ENCODE measurements at places on chromosomes 2 and 18.
A peak's percentile ranks its signal among the peaks of the same experiment; 100 is the strongest.

- DNase-seq: no peak
These were observed 122.6 kb upstream of the PPP1CB start for GRCh38 chr2:28628987-28629386.

DNA sequence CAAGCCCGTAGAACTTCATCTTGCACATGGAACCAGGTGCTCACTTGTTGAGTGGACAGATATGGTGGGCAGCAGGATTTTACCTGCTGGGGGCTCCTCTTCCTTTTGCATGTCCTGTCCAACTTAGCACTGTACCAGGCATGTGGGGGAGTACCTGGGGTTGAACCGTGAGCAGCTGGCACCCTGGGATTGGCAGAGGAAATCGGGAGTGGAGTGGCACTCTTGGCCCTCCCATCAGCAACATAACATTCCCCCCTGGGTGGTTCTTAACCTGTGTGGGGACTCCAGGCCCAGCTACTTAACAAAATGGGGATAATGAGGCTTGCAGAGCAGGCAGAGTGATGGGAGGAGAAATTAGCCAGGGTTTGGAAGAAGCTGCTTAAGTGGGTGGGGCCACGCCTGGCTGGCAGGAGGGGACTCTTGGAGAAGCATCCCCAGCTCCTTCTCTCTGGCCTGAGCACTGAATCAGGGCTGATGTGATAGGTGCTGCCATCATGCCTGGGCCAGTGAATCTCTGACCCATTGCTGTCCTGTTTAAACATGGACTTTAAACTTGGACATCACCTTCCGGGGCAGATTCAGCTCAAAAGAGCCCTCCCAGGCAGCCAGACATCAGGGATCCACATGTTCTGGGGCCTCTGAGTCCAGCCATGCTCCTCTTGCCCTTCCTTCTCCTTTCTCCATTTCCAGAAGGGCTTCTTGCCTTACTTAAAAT, 15.5 kb downstream of the FOSL2 start:
- DNase-seq: no peak

- no peak for DNase-seq
These were observed 326.3 kb upstream of the ZNF521 start for GRCh38 chr18:25678221-25678620.

- peak; percentile 25 for DNase-seq
These were observed 446.7 kb downstream of the RNF144A start for GRCh38 chr2:7363906-7364305.

GRCh38 chr18:59718108-59718463, 20.9 kb upstream of the CCBE1 start:
- peak; percentile 15 for DNase-seq

DNA sequence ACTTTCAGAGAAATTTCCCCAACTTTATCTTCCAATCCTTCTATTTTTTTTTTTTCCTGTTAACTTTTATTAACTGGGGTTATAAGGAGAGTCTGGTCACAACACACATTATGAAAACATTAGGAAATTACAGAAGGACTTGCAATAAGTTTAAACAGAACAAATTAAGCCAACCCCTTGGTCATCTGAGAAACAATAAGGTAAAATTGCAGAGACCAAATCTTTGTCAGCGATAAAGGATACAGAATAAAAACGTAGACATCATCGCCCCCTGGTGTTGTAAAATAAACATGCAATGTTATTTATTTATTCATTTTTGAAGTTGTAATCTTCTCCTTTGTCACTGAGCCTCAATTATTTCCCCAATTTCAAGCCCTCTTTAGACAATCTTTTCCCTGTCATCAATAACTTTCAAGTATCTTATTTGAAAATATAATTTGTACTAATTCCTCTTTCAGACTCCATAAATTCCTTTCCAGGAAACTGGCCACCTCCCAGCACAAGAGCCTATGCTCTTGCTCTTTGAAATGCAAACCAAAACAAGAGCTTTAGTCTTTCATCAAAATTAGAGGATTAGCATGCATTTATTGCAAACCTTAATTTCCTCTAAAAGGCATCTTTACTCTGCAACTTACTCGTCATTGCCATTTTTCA, 19.5 kb downstream of the G6PC2 start:
- peak; percentile 58 for DNase-seq

DNA sequence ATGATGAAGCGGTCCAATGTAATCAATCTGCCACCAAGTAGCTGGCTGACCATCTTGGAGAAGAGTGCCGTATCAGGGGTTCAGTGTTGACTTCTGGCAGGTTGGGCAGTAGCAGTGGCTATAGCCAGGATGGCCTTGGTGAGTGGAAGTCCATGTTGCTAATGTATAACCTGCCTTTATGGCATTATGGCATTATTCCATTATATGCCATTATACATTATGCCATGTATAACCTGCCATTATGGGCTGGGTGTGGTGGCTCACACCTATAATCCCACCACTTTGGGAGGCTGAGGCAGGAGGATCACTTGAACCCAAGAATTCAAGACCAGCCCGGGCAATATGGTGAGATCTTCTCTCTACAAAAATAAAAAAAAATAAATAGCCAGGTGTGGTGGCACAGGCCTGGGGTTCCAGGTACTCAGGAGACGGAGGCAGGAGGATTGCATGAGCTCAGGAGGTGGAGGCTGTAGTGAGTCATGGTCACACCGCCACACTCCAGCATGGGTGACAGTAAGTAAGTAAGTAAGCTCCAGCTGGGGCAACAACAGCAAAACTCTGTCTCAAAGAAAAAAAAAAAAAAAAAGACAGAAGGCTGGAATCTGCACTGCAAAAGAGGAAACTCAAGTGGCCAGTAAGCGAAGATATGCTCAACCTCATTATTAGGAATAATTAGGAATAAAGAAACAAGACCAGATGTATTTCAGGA, 24.4 kb upstream of the EMILIN2 start:
- no peak for DNase-seq

- DNase-seq: no peak
These were observed 13.3 kb downstream of the ATF2 start for GRCh38 chr2:175154661-175155082.

- DNase-seq: no peak
These were observed 282.0 kb upstream of the REV1 start for GRCh38 chr2:99771681-99772333.

DNA sequence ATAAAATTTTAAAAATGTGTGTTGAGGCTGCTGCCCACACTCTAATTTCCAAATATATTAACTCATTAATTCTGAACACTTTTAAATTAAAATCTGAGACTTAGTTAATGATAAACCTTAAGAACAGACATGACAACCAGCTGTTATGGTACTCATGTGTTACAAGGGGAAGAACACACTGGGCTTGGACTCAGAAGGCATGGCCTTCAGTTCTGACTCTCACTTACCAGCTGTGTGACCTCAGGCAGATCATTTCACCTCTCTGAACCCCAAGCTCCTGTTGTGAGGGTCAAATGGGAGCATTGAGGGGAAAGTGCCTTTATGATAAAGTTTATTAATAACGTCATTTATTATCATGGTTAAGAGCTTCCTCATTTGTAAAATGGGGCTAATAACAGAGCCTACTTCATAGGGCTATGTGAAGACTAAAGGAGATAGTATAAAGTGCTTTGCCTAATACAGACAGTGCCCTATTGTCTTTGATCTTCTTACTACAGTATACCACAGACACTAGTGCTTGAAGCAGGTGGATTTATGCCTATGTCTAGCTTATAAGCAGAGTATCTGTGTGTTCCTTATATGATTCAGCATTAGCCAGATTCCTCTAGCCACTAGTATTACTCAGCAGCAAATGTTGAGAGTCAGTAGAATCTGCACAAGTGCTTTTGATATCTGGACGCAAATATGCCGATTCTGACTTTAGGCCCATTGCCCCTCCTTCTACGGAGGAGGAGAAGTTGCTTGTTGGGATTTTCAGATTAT, 99.6 kb downstream of the SGPP2 start:
- no peak for DNase-seq

GRCh38 chr18:44689736-44690135, 9.0 kb downstream of the SETBP1 start:
- DNase-seq: no peak

DNA sequence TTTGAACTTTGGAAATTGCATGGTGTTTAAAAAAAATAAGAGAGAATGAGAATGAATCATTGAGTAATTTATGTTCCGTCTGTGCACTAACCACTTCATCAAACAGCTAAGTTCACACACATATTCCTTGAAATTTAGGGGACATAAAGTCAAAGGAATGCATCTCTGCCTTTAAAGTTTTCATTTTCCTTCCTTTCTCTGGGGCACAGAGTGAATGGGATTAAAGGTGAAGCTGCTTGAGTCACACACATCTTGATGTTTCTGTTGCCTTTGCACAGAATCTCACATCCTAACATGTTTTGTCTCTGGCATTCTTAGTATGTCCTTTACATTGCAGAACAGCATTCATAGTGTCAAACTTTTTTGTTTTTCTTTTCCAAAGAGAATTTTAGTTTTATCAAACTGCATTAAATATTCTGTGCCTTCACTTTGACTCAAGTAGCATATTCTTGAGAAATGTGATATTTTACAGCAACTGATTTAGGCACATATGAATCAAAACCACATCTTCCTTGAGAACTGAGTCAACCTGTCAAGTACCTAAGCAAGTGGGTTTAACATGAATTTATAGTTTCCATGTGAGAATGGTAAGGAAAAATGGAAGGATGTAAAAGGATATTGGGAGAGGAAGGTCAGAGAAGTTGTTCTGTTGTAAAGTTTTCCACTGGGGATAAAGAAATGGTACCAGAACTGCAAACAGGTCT, 169.1 kb upstream of the THUMPD2 start:
- DNase-seq: no peak

DNA sequence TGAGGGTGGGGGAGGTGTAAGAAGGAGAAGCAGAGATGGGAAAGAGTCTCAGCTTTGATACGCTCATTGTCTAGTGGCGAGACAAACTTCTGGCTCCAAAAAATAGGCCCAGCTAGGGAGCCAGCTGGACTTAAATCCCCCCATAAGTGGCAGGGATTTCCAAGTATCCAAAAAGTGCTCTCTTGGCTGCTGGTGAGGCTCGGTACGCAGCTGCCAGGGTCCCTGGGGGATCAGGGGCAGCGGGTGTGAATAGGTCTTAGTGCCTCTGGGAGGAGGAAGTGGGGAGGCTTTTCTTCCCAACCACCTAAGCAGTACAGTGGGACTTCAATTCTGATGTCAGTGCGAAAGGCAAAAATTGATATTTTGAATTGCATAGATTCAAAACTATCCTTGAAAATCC, 73.5 kb downstream of the ALK start:
- DNase-seq: peak; percentile 45

DNA sequence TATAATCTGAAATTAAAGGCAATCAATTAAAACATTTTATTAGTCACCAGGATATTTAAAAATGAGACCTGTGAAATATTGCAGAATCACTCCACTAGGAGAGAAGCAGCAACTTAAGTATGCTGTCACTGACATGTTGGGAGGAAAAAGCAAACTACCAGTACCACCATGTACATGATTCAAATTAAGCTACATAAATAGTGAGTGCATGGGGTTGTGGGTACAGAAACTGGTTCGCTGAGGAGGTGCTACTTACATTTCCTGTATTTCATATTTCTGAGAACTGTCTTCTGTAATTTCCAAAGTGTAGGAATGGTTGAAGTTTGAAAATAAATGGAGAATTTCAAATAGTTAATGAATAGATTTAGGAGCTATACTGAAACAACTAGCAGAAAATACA, 7.9 kb upstream of the NR4A2 start:
- DNase-seq: no peak

GRCh38 chr2:36362291-36362690, 6.7 kb downstream of the CRIM1 start:
- peak; percentile 21 for DNase-seq

GRCh38 chr2:234821946-234822475, 129.8 kb upstream of the SH3BP4 start:
- DNase-seq: no peak

DNA sequence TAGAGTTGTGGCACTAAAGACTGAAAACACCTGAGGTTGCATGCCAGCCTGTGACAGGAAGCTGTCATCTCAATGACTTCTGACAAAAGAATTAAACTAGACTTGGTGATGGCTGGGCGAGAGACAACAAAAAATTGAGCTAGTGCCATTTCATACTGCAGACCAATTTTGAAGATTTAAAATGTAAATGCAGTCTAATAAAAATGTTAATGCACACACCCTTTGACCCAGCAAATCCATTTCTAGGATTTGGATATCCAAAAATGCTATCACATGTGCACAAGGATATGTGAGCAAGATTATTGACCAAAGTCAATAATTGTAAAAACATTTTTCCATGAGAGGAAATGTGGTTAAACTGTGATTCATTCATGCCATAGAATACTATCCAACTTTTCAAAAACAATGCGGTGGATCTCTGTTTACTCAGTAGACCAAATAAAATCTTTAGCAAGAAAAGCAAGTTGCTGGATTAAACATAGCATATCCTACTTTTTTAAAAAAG, 5.6 kb downstream of the FBXO36 start:
- DNase-seq: no peak

- no peak for DNase-seq
These were observed 84.9 kb downstream of the METTL4 start for GRCh38 chr18:2486426-2486825.

- no peak for DNase-seq
These were observed 228.1 kb downstream of the RBM43 start for GRCh38 chr2:151033271-151034248.

DNA sequence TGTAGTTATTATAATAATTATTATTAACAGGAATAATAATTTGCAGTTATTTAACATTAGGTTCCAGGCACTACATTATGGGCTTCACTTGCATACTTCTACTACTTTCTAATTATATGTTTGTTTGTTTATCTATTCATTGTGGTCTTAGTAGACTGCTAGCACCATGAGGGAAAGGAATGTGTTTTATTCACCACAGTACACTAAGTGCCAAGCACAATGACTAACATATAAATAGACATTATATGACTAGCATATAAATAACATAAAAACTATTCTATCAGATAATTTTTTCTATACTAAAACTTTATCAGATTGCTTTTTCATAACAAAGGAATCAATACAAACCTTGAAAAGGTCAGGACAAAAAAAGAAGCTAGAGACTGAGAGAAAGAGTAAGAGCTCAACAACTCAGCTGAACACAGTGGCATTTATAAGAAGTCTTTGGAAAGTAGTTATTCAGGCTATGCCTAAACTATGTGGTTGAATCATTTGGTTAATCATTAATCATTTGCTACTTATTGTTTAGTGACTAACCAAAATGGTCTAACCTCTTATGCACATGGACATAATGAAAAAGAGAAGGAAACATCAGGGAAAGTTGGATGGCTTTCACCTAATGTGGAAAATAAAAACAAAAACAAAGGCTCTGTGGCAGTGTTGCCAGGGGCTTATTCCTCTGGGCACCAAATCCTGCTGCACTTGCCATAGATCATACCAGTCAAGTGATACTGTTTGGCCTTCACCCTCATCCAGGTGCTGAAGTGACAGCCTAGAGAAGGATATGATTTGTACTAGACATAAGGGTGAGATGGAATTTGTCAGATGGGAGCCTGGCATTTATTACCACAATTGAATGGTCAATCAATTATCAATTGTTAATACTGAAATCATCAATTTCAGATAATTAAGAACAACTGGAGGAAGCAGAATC, 174.9 kb downstream of the ETAA1 start:
- no peak for DNase-seq
